ENCODE measurements at places on chromosomes 12 and 14.

- DNase-seq, result no peak
These were observed 6.3 kb downstream of the OTX2 start for GRCh38 chr14:56803816-56804535.

DNA sequence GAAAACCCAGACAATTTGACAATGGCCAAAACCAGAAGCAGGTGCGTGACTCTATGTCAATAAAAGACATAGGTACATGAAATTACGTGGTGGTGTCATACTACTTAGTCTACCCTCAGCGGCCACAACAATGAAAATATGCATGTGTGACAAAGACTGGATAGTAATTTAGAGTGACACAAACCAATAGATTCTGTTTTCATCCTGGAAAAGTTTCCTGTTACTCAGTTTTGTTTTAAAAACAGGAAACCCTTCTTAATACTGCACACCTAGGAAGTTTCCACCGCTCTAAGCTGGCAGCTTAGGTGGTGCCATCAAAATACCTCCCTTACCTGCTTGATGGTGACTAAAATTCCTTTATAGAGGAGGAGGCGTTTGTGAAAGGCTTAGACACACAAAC, 15.1 kb downstream of the POU6F1 start:
- DNase-seq, result no peak

DNA sequence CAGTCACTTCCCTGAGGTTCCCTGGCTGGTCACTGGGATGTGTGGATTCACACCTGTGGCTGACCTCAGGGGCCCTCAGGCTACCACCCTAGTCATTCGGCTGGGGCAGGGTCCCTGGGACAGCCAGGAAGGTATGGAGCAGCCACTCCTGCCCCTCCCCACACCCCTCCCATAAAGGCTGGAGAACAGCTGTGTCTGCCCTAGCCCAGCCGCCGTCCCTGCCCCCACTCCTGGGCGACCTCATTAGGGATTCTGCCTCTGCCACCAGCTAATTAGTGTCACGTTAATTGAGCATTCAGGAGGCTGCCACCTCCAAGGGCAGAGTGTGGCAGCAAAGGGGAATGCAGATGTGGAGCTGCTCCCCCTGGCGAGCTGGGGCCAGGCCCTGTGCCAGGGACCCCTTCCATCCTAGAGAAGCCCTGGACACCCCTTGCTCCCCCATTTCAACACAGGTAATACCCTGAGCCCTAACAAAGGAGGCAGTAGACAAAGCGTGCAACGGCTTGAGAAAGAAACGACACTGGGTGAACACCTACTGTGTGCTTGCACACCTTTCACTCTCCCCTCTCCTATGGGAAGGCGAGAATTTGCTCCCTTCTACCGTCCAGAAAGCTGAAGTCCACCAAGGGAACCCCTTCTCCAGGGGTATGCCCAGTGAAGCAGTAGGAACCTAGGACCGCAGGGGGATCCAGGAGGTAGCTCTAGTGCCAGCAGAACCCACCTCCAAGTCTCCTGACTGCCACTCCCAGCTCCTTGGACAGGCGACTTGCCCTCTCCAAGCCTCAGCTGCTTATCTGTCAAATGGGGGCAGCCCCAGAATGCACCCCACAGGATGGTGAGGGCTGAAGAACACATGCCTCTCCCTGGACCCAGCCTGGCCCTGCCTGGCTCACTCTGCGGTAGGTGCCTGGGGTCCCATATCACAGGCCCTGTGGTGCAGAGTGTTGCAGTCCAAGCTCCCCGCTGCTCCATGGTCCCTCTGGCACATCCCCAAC, 45.1 kb downstream of the FAM222A start:
- no peak for DNase-seq

- no peak for DNase-seq
These were observed 15.5 kb upstream of the MLXIP start for GRCh38 chr12:122062832-122063693.

DNA sequence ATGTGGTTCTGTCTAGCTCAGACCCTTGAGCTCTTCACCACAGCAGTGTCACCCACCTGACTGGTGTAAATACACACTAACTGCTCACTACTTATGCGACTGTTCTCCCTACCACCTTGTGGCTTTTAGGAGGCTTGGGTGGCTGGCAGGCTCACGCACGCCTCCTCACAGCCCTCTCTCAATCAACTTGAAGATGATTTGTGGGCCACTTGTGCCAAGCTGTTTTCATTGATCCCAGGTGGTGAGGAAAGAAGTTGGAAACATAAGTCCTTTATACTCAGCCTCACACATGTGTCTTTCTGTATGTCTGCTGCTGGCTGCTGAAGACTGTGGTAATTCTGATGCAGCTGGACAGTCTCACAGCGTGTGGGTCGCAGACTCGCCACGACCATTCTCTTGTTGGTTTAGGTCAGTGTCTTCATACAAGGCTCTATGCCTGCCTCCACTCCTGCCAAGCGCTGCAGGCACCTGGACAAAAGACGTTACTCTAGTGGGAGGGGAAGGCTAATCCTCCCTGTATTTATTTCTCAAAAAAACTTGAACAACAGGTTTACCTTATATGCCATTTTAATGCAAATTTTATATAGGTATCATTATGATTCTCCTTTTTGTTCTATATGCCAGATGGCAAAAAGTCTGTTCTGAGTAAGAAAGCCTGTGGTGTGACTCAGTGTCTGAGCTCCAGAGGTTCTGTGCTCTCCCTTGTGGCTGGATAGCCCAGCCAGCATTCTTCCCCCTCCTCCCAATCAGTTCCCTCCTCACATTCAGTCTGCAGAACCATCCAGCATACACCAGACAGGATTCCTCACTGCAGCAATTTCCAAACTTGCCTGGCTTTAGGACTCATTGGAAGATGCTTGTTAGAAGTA, 115.6 kb downstream of the DIP2B start:
- DNase-seq, result no peak

DNA sequence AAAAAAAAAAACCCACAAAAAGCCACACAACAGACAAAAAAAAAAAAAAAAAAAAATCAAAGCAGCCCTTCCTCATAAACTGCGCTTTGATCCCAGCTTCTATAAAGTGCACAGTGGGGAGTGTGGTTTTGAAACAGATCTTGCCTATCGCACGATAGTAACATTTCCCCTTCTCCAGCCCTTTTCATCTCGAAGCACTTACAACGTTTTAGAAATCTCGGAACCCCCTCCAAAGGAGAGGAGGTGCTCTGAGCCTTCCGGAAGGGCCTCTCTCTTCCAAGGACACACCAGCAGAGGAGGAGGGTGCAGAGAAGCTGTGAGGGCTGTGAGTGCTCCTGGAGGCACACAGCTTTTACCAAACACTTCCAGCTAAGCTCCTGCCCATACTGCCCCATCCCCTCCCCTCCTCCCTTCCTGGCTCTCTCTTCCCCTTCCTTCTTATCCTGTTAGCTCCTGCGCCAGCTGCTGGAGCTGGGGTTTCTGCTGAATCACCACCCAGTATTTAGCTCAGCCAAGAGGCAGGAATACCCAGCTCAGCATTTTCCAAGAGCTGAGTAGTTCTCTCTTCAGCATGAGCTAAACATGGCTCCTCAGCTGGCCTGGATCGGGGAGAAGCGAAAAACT, 28.4 kb downstream of the SLC7A8 start:
- DNase-seq, result no peak

GRCh38 chr12:84843593-84844144, 68.9 kb downstream of the SLC6A15 start:
- DNase-seq, result no peak

- no peak for DNase-seq
These were observed 143.1 kb downstream of the PRIMA1 start for GRCh38 chr14:93645200-93645599.

- no peak for DNase-seq
These were observed 161.8 kb downstream of the SRGAP1 start for GRCh38 chr12:64006211-64006825.

DNA sequence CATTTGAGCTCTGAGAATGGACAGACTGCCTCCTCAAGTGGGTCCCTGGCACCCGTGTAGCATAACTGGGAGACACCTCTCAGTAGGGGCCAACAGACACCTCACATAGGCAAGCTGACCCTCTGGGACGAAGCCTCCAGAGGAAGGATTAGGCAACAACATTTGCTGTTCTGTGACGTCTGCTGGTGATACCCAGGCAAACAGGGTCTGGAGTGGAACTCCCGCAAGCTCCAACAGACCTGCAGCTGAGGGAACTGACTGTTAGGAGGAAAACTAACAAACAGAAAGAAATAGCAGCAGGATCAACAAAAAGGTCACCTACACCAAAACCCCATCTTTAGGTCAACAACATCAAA, 69.6 kb downstream of the CEP83 start:
- DNase-seq, result no peak

DNA sequence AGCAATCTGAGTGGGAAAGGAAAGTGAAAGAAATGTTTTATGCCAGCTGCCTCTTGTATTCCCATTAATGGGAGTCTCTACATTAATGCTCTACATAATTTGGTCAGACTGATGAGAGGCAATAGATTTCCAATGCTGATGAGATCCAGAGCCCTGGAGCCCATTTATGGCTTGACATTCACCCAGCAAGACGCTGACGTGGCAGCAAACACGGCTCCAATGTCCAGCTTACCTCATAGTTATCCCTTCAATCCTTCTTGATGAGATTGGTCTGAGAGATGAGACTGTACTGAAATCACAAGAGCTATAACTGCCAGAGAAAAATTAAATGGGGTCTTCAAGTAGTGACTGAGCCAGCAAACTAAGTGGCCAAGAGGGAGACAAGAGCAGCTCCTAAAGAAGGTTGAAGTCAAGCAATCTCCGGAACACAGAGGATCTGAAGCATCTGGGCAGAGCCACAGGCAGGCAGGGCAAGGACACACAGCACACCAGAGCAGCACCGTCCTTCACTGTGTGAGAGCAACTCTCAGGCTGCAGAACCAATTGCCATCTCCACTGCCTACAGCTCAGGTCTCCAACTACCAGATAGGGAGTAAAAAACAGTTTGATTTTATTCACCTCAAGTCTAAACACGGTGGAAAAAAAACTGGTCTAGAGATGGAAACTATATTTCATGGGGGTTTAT, 7.3 kb upstream of the MYO1A start:
- DNase-seq, result no peak

GRCh38 chr14:35403603-35404448, 723 bp downstream of the NFKBIA start:
- DNase-seq, result peak; percentile 94

GRCh38 chr12:124094733-124095132, 121.7 kb downstream of the ZNF664 start:
- no peak for DNase-seq

GRCh38 chr14:52352569-52352968, 38.5 kb downstream of the PTGER2 start:
- no peak for DNase-seq

DNA sequence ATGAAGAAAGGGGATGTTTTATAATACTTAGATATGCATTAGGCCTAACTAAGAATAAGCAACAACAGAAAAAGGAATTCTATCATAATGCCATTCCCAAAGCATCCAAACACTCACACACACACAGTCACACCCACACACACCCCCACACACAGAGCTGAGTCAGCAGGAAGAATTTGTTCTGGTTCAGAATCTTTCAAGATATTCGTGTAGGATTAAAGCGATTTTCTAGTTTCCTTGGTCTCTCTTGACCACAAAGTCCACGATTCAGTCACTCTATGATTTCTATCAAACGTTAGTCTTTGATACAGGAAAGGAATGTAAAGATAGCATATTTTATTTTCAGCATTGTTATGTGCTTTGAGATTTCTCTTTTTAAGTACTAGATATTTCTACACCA, 382.6 kb upstream of the DCN start:
- no peak for DNase-seq

- no peak for DNase-seq
These were observed 37.7 kb downstream of the PPFIBP1 start for GRCh38 chr12:27561535-27562350.

- no peak for DNase-seq
These were observed 337.5 kb downstream of the CCDC91 start for GRCh38 chr12:28527631-28528249.

DNA sequence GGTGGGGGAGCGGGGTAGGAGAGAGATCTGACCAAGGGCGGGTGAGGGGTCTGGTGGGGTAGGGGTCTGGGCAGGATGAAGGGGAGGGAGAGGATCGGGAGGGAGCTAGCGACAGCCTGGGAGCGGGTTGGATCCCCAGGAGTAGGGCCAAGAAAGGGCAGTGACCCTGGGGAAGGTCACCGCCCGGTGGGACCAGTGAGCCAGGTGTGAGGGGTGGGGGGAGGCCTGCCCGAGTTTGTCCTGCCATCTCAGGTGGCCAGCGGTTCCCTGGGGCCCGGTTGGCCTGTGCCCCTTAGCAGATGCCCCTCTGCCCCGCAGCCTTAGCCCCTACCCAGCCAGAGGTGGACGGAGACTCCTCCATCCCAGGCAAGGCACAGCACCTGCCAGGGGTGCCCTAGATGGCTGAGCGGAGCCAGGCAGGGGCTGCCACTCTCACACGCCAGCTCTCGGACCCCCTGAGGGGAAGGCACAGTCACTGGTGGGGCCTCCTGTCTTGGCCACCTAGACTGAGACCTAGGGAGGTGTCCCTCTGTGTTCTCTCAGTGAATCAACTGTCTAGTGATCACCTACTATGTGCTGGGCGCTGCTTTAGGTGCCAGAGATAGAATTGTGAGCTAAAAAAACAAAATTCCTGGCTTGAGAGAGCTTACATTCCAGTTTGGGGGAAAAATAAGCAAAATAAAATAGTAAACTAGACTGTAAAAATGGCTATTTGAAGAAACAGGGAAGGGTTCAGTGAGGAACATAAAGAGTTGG, 629 bp upstream of the TTC7B start:
- no peak for DNase-seq

DNA sequence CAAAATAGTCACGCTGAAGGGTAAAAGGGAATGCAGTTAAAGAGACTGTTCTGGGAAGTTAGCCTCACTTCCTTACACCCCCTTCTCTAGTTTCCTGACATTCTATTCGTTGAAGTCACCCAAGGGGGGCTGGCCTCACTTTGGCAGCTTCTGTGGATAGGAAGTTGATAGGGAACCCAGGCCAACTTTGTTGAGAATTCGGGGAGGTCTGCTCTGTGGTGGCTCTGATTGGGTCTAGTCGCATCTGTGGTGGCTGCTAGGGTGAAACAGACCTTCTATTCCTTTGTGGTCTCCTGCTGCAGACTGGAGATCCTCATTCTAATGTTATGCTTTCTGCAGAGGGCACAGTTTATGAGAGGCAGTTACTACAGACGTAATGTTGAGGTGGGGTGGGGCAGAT, 28.8 kb upstream of the GZMB start:
- DNase-seq, result no peak

DNA sequence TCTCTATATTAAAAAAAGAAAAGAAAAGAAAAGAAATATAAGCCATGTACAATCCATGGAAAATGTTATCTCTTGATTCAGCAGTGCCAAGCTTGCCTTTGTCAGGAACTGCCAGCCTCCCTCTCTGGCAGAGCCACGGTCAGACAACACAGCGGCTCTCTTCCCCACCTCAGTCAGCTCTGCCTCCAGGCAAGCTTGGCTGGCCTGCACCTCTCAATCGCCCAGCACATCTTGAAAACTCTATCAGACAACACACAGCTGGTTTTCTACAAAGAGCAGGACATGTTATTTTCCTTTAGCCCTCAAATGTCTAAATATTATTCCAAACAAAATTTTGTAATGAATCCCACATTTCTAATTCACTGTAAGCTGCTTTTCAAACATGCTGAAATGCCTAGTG, 20.0 kb upstream of the GCH1 start:
- DNase-seq, result no peak

DNA sequence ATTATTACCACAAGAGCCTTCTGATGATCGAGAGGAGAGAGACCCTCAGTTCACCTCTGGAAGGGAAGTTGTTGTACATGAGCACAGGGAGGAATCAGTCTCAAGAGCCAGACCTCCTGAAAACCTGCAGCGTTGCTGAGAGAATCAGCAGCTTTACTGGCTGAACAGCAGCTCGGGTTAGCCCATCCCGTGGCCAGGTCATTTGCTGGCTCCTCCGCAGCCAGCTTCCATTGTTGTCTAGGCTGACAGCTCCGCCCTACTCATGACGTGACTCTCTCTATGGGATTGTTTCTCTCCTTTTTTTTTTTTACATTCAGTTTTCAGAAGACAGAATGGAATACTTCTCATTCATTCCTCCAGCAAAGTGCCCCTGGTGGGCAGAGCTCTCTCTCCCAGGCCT, 69.9 kb downstream of the TGFB3 start:
- no peak for DNase-seq

Measured in activated naive CD4-positive, alpha-beta T cell (primary cell).